ENCODE measurements at places on chromosomes 6 and 20. TPM values are rescaled to one million over a fixed set of nuclear protein-coding genes. Genes with fewer than 3 reads are reported as not detected.

Gene VSTM2L
- 0.33 TPM for total RNA-seq

Gene RNF144B
- total RNA-seq = 0.61 TPM

Gene PGC
- total RNA-seq = 0.38 TPM

Gene VWA7
- total RNA-seq = 1.4 TPM

All from activated T-cell treated with anti-CD3 and anti-CD28 coated beads, Interleukin-2, amount 50 U/mL, for 4 hours (primary cell).